ENCODE measurements at places on chromosomes 11 and 22. TPM values are rescaled to one million over a fixed set of nuclear protein-coding genes. Genes with fewer than 3 reads are reported as not detected.

Gene FIBIN
- total RNA-seq, result 5.7 TPM

Gene OR2AG1
- total RNA-seq, result not detected

Gene MYOD1
- not detected for total RNA-seq

Gene MIOX
- not detected for total RNA-seq

DNA sequence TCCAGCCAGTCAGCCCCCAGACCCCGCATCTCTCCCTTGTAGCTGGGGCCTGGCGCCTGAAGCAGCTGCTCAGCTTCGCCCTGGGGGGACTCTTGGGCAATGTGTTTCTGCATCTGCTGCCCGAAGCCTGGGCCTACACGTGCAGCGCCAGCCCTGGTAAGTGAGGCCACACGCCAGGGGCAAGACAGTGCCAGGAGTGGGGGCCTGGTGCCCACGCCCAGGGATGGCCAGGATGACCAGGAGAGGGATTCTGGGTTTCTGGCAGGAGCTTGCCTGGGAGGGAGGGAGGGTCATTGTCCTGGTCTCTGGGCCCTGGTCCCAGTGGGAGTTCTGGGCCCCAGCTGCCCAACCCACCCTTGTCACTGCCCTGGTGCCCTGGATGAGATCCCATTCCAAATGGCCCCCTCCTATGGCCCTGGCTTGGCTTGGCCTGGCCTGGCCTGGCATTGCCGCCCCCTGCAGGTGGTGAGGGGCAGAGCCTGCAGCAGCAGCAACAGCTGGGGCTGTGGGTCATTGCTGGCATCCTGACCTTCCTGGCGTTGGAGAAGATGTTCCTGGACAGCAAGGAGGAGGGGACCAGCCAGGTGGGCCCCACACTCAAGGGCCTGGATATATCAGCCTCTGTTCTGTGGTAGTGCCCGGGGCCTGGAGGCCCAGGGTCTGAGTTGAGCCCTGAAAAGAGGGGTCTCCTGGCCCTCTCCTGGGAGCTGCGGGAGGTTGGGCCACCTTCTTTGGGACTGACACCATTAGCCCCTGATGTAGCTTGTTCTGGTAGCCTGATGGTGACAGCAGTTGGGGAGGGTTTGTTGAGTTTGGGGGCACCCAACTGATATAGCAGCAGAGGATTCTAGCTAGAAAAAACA, 3.7 kb downstream of the SLC39A13 start:
- DNase-seq, result no peak

DNA sequence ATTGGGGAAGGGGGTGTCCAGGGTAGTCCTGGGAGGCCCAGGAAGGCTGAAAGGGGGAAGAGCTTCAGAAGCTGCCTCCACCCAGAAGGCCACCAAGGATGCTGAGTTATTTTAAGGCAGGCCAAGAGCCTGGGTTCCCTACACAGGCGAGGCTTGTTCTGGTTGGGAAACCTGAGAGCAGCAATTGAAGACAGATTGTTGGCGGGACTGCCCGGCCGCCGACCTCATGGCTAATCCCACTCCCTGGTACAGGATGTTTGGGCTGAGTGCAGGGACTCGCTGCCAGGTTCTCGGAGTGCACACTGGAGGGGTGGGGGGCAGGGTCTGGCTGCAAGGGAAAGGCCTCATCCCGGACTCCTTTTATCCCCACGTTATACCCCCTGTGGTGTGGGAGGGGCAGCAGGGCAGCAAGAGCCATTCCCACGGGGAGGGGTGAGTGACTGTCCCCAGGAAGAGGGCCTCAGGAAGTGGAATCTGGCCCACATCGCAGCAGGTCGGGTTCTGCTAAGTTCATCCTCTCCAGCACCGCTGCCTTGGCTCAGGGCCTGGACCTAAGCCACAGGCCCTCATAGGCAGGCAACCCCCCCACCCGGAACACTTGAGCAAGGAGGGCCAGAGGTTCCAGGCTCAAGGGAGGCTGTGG, 43.6 kb upstream of the PRR5 start:
- DNase-seq, result peak; percentile 92

- DNase-seq, result peak; percentile 51
Measured at GRCh38 chr11:561148-562003, 606 bp downstream of the RASSF7 start.

DNA sequence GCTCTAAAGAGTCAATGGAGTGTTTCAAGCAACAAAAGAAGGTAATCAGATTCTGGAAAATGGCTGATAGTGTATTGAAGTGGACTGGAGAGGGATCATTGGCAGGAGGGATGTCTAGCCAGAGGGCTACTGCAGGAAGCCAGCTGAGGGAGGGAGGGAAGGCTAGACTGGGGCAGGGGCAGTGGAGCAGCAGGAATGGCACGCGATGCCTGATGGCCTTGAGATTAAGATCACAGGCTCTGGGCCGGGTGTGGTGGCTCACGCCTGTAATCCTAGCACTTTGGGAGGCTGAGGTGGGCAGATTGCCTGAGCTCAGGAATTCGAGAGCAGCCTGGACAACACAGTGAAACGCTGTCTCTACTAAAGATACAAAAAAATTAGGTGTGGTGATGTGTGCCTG, 47.5 kb upstream of the PRDM11 start:
- no peak for DNase-seq

GRCh38 chr22:23119494-23120414, 22.0 kb downstream of the RSPH14 start:
- DNase-seq, result no peak

DNA sequence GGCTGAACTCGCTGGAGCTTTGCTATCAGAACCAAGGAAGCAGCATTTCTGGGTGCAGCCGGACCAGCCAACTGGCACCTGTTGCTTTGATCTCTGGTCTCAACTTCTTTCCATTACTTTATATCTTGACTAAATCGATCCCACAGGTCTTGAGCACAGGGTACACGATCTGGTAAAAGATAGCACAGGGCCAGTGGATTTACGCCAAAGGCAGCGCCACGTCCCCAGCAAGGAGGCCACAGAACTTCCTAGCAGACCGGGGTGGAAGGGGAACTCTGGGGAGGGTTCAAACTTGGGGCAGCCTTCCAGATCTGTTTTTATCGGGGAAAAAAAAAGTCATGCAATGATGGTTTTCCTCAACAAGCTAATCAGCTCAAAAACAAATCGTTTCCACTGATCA, 14.0 kb downstream of the VPS37C start:
- no peak for DNase-seq

- no peak for DNase-seq
Measured at GRCh38 chr11:70577948-70578347, 179.6 kb downstream of the CTTN start.

DNA sequence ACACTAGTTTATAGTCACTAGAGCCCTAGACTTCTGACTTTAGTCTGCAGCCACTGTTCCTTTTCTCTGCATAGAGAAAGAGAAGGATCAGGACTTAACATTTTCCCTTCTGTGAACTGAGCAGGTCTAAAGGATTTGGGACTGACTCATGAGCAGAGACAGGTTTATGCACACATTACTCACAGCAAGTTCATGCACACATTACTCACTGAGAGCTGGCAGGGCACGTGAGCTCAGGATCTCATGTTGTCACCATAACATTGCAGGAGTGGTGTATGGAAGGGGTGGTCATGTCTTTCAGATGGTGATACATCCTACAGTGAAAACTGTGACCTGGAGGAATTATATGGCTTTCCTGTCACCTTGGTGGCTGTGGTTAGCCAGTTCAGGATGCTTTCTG, 56.4 kb downstream of the CEP164 start:
- peak; percentile 20 for DNase-seq
